Uterus (tissue), 4 donors: ENCODE measurements at places on chromosomes 6 and 20. TPM values are rescaled to one million over a fixed set of nuclear protein-coding genes. Genes with fewer than 3 reads are reported as not detected.
A peak's percentile ranks its signal among the peaks of the same experiment; 100 is the strongest.

Gene OOEP
- total RNA-seq = not detected

Gene CYP39A1
- total RNA-seq = 3.1 TPM

DNA sequence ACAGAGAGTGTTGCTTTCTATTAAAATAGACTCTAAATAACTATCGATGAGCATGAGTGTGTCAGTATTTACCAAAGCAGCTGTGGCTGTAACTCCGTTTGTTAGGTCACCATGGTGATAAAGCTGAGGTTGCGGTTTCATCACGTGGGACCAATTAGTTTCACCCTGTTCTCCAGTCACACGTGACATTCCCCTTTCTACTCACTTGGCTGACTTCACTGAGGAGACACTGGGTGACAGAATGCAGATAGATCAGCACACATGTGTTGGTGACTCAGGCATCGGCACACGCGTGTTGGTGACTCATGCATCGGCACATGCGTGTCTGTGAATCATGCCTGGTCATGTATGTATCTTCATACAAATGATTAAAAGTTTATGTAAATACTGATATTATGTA, 285.4 kb downstream of the THBS2 start:
- peak; percentile 55 for DNase-seq

- no peak for DNase-seq
Observed at GRCh38 chr6:70136996-70137395, 165.9 kb downstream of the COL9A1 start.

DNA sequence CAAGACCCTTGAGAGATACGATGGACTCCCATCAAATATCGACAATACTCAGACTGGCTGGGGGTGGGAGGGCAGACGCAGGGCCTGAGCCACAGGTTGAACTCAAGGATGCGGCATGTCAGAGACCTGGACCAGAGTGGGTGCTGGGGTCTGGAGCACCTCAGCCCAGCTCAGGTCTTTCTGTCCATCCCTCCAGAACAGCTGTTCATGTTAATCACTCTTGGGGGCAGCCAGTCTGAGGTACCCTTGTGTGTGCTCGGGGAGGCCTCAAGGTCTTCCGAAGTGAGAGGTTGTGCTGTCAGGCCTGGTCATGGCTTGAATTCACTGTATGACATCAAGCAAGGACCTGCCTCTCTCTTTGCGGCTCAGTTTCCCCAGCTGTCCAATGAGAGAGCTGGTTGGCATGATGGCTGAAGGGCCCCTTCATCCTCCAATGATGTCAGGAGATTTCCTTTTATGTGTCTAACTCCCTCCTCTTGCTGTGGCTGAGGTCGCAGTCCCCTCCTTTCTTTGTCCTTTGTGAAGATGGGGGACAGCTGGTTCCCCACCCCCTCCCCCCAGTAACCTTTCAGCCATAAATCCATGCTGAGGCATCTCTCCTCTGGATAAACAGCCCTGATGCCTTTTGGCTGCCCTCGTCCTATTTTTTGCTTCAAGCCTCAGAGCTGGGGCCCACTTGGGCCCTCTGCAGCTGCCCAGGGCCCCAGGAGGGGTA, 15.3 kb downstream of the MYH7B start:
- DNase-seq = no peak

GRCh38 chr6:25732468-25733198, 21.9 kb upstream of the SLC17A4 start:
- no peak for DNase-seq

Gene COL21A1
- total RNA-seq = 27.7 TPM
